ENCODE measurements at places on chromosomes 3 and 15. TPM values are rescaled to one million over a fixed set of nuclear protein-coding genes. Genes with fewer than 3 reads are reported as not detected.

The JMJD7 gene
- total RNA-seq: 14.1 TPM

The PROS1 gene
- total RNA-seq: 115 TPM

The ZIC4 gene
- total RNA-seq: 0.08 TPM

The UNC13C gene
- total RNA-seq: 10.3 TPM

The TMCO5A gene
- not detected for total RNA-seq

The STXBP5L gene
- total RNA-seq: 0.24 TPM

The LINGO1 gene
- total RNA-seq: 3.3 TPM

The AHSG gene
- total RNA-seq: 559 TPM

GRCh38 chr3:47259114-47259513, 23.5 kb downstream of the KIF9 start:
- DNase-seq: no peak
- peak overlapping the region; percentile 92 for H3K27ac ChIP-seq
- H3K4me1 ChIP-seq: peaks cover 6% of the 10 kb centered on the region
- no peaks in the 10 kb centered on the region for H3K27me3 ChIP-seq
- no peak overlapping the region for H3K4me3 ChIP-seq

DNA sequence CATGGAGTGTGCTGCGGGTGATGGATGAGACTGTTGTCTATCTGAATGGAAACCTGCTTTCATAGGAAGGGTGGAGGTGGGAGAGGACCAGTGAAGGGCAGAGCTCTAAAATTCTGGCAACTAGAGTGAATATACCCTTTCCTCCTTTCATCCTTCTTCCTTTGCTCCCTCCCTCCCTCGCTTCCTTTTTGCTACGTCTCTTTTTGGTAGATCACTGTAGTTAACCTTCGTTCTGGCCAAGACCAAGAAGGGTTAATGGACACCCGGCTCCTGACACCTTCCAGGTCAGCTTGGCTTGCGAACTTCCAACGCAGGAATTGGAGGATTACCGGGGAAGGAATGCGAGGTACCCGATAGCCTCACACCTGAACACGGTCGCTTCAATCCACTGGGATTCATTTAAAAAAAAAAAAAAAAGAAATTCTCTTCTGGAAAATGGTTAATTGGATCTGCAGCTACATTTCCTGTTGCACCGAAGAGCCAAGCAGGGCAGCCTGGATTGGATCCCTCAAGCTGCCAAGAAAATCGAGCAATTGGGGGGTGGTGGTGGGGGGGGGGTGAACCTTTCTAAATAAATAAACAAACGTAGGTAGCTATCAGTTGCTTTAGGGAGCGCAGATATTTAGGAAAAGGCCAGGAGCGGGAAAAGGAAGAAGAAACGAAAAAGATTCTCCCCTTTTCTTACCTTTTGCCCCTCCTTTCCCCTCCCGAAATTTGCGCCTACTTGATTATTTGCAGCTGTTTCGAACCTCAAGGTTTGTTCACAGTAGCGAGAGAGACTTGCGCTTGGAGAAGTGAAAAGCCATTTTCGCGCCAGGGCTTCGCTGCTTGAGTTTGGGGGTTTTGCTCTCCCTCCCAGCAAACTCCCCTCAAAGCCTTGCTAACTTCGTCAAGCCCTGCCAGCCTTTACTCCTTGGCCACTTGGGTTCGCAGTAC, 9.5 kb upstream of the NR2F2 start:
- H3K27ac ChIP-seq: peak overlapping the region; percentile 57
- H3K4me3 ChIP-seq: peak overlapping the region; percentile 27
- H3K27me3 ChIP-seq: peaks cover 21% of the 10 kb centered on the region
- peak; percentile 18 for DNase-seq
- H3K36me3 ChIP-seq: no peaks in the 10 kb centered on the region

- H3K27me3 ChIP-seq: no peaks in the 10 kb centered on the region
- peak; percentile 71 for DNase-seq
- peaks cover 6% of the 10 kb centered on the region for H3K4me1 ChIP-seq
- H3K4me3 ChIP-seq: peak overlapping the region; percentile 78
- H3K36me3 ChIP-seq: no peaks in the 10 kb centered on the region
- peak overlapping the region; percentile 89 for H3K27ac ChIP-seq
Observed at GRCh38 chr3:126083511-126083912, 412 bp downstream of the SLC41A3 start.

- no peaks in the 10 kb centered on the region for H3K27me3 ChIP-seq
- H3K27ac ChIP-seq: no peak overlapping the region
- DNase-seq: no peak
- no peaks in the 10 kb centered on the region for H3K4me1 ChIP-seq
- H3K36me3 ChIP-seq: no peaks in the 10 kb centered on the region
- H3K4me3 ChIP-seq: no peak overlapping the region
Observed at GRCh38 chr3:168933614-168934013, 729.9 kb downstream of the MECOM start.

- H3K4me3 ChIP-seq: no peak overlapping the region
- peak overlapping the region; percentile 53 for H3K27ac ChIP-seq
- no peaks in the 10 kb centered on the region for H3K36me3 ChIP-seq
- H3K4me1 ChIP-seq: peaks cover 17% of the 10 kb centered on the region
- H3K27me3 ChIP-seq: peaks cover 3% of the 10 kb centered on the region
- no peak for DNase-seq
Observed at GRCh38 chr3:55244247-55244646, 242.9 kb downstream of the WNT5A start.

GRCh38 chr3:195143221-195143620, 127.7 kb downstream of the XXYLT1 start:
- no peaks in the 10 kb centered on the region for H3K27me3 ChIP-seq
- H3K4me1 ChIP-seq: no peaks in the 10 kb centered on the region
- H3K4me3 ChIP-seq: no peak overlapping the region
- no peaks in the 10 kb centered on the region for H3K36me3 ChIP-seq
- no peak for DNase-seq
- H3K27ac ChIP-seq: no peak overlapping the region

DNA sequence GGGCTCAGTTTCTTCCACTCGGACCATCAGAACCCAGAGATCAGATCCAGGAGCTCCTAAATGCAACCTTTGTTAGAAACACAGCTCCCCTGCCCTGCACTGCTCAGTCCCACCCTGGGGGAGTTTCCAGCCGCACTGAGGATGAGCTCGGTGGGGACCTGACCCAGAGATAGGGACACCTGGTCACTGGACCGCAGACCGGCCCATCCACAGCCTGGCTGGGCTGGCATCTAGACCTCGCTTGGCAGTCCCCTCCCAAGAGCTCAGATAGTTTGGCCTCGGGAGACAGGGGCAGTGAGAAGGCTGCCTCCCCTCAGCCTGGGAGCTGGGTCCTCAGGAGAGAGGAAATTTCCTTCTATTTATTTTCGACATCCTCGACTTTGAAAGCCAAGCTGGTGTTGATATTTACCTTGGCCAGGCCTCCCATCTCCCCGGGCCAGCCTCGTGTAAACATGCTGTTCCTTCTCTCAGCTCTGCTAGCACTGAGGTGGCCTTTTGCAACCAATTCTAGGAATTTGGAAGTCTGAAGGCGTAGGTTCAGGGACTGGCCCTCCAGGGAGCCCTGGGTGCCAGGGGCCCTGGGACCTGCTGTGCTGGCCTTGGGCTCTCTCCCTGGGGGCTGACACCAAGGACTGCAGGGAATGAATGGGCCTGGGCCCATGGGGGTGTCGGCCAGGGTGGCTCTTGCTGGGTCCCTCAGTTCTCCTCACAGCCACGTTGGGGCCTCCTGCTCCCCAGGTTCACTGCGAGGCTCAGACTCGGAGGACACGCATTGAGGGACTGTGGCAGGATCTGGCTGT, 90.1 kb downstream of the VGLL4 start:
- no peak for DNase-seq
- H3K36me3 ChIP-seq: no peaks in the 10 kb centered on the region
- H3K27ac ChIP-seq: no peak overlapping the region
- no peak overlapping the region for H3K4me3 ChIP-seq
- peaks cover 12% of the 10 kb centered on the region for H3K4me1 ChIP-seq

DNA sequence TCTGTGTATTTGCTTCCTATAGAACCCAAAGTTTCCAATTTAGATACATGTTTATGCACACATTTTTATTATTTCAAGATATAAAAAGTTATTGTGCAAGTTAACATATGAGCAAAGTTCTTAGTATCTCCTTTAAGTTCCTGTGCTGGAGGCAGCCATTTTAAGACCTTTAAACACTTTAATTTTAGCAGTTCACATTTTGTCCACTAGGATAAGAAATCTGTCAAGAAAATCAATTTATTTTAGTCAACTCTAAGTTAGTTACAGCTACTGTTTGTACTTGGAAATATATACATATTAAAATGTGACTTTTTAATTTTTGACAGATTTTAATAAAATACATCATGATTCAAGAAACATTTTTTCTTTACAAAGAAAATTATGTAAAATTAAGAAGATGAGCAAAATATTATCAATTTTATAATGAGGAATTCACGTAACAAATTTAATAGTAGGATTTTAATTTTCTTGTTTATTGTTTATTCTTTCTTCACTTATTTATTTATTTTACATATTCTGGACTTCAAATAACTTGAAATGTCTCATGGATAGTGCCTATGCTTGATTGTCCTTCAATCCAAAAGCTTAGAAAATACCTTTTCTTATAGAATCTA, 402.6 kb upstream of the GBE1 start:
- no peaks in the 10 kb centered on the region for H3K36me3 ChIP-seq
- H3K4me1 ChIP-seq: no peaks in the 10 kb centered on the region
- H3K27me3 ChIP-seq: no peaks in the 10 kb centered on the region

DNA sequence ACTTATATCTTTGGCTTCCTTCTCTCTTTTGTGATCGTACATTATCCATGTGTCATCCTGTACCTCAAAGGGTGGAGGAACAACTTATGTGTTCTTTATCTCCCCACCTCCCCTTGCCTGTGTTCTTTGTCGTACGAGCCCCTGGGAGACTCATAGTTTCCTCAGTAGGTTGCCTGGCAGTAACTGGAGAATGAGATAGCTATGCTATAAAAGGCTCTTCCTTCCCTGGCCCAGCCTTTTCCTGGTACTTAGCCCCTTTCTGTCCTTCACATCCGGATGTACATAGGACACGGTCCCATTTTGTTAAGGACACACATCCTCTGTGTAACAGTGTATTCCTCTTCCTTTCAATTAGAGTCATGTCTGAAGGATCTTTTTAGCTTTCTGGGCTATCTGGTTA, 32.1 kb downstream of the PLCL2 start:
- no peaks in the 10 kb centered on the region for H3K36me3 ChIP-seq
- no peaks in the 10 kb centered on the region for H3K27me3 ChIP-seq
- no peak for DNase-seq
- H3K4me1 ChIP-seq: no peaks in the 10 kb centered on the region

DNA sequence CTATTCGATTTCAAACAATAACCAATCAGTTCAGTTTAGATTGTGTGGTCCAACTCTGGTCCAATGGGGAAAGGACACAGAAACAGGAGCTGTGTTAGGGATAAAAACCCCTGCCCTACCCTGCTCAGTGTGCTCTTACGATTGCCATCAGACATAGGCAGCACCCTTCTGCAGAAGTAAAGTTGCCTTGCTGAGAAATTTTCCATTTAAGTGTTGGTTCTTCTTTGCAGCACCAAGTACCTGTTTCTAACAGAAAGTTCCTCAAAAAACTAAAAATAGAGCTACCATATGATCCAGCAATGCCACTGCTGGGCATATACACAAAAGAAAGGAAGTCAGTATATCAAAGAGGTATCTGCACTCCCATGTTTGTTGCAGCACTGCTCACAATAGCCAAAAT, 206.2 kb upstream of the CNTN4 start:
- no peaks in the 10 kb centered on the region for H3K36me3 ChIP-seq
- H3K27ac ChIP-seq: no peak overlapping the region
- DNase-seq: no peak

DNA sequence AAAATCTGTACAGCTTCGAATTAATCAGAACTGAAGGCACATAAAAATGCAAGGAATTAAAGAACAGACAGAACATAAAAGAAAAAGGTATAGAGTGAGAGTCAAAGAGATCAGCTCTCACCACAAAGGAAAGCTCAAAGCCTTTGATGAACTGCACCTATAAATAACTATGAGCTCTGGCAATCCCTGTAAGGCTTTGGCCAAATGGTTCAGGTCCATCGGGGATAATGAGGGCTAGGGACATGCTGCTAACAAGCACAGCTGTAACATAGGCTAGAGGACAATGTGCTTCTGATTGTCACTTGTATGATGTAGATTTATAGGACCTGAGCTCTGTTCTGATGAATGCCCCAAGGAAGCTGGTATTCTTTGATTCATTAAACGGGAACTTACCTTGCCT, 113.9 kb upstream of the MRPL3 start:
- no peaks in the 10 kb centered on the region for H3K36me3 ChIP-seq
- H3K4me1 ChIP-seq: no peaks in the 10 kb centered on the region
- no peaks in the 10 kb centered on the region for H3K27me3 ChIP-seq
- H3K4me3 ChIP-seq: no peak overlapping the region
- H3K27ac ChIP-seq: no peak overlapping the region

GRCh38 chr3:175098644-175099043, 239.5 kb downstream of the NAALADL2 start:
- H3K27ac ChIP-seq: no peak overlapping the region
- H3K36me3 ChIP-seq: no peaks in the 10 kb centered on the region
- H3K27me3 ChIP-seq: no peaks in the 10 kb centered on the region
- H3K4me1 ChIP-seq: no peaks in the 10 kb centered on the region
- no peak overlapping the region for H3K4me3 ChIP-seq

DNA sequence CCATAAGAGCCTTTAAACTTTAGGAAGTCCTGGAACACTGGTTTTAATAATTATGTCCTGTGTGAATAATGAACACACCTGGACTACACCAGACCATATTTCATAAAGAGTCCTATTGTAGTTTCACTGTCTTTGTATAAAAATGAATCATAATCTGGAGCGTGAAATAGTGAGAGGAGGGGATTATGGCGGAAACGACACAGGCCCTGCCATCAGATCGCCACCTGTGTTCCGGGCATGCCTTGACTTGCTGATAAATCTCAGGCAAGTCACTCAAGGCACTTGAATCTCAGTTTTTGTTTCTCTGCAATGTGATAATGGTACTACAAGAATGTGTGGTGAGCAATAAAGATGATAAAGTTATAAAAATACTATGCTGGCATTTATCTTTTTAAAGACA, 995.5 kb downstream of the MCTP2 start:
- no peaks in the 10 kb centered on the region for H3K4me1 ChIP-seq
- no peaks in the 10 kb centered on the region for H3K27me3 ChIP-seq
- no peak overlapping the region for H3K27ac ChIP-seq
- no peak overlapping the region for H3K4me3 ChIP-seq

DNA sequence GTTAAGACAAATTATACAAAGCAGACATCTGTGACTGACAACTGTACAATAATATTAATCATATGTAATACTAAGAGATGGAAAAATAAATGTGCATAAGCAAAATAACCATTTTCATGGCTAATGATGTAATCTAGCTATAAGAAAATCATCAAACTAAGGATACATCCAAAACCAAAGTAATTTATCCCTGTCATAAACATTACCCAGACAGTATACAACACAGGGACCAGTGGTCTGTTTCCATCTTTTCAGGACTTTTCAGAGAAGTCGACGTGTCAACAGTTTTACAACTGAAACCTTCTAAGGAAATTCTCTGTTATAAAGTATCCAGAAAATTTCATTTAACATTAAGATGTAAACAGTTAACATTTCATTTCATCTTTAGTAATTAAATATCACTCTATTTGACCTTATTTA, 11.0 kb downstream of the THBS1 start:
- H3K27ac ChIP-seq: no peak overlapping the region
- H3K4me3 ChIP-seq: no peak overlapping the region
- no peaks in the 10 kb centered on the region for H3K4me1 ChIP-seq

GRCh38 chr3:114093016-114093380, 36.5 kb downstream of the QTRT2 start:
- no peak for DNase-seq
- no peaks in the 10 kb centered on the region for H3K4me1 ChIP-seq
- H3K4me3 ChIP-seq: no peak overlapping the region
- H3K36me3 ChIP-seq: no peaks in the 10 kb centered on the region
- peaks cover 4% of the 10 kb centered on the region for H3K27me3 ChIP-seq
